Myocyte (in vitro differentiated cells): ENCODE measurements at places on chromosomes 1 and 21. TPM values are rescaled to one million over a fixed set of nuclear protein-coding genes. Genes with fewer than 3 reads are reported as not detected.

- DNase-seq, result no peak
Observed at GRCh38 chr1:168829876-168830275, 100.9 kb upstream of the DPT start.

DNA sequence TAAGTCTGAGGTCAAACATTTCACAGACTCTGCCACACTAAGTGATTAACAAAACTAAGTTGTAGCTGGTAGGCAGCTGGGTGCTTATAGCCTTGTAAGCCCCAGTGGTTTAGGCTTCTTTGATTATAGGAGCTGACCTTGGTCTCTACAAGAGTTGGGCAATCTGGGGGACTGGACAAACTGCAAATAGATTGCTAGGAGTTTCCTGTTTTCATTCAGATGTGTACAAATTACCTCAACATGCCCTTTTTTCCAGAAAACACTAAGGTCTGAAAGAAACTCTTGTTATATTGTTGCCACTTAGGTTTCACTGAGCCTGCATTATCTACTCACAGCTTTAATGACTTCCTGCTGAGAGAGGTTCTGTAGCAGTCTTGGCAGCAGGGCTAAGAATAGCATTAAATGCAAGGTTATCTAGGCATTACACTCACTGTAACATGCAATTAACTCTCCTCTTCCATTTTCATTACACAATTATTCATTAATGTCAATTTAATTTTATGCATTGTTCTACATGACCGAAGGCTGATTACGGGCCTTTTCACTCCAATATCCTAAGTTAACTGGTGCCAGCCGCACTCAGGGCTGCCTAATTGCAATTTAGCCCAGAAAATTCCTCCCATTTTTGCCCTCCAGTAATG is 314.0 kb downstream of the LMO4 start:
- DNase-seq, result no peak

- DNase-seq, result no peak
Observed at GRCh38 chr1:99369154-99369553, 104.9 kb downstream of the PLPPR4 start.

DNA sequence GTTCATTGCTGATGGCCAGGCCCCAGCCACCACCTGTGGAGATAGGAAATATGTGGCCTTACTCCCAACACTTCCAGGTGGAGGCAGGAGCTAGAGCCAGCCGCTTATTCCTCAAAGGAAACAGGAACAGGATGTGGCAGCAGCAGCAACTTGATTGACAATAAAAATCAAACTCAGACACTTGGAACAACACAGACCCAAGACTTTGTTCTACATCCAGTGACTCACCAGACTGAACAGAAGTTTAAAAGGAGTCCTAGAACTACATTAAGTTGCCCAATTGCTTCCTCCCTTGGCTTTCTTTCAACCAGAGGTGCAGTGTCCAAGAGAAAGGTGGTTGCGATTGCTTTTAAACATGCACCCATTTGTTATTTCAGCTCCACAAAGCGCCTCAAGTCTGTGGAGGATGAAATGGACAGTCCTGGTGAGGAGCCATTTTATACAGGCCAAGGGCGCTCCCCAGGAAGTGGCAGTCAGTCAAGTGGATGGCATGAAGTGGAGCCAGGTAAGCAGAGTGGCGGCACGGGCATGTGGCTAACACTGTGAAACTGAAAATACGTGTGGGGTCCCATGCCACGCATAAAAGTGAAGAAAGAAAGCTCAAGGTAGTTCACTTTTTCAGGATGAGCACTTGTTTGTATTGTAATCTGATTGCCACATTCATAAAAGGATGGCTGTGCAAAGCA is 276.6 kb downstream of the NFIA start:
- DNase-seq, result no peak

- no peak for DNase-seq
Observed at GRCh38 chr1:76607717-76608116, 259.6 kb upstream of the ST6GALNAC5 start.

- DNase-seq, result no peak
Observed at GRCh38 chr1:212475151-212475550, 42.4 kb downstream of the NENF start.

GRCh38 chr1:168121401-168122011 is 15.2 kb downstream of the GPR161 start:
- peak; percentile 80 for DNase-seq

- peak; percentile 59 for DNase-seq
Observed at GRCh38 chr1:162213281-162213912, 143.9 kb downstream of the NOS1AP start.

GRCh38 chr1:147643974-147644373 is 26.4 kb downstream of the ACP6 start:
- no peak for DNase-seq

DNA sequence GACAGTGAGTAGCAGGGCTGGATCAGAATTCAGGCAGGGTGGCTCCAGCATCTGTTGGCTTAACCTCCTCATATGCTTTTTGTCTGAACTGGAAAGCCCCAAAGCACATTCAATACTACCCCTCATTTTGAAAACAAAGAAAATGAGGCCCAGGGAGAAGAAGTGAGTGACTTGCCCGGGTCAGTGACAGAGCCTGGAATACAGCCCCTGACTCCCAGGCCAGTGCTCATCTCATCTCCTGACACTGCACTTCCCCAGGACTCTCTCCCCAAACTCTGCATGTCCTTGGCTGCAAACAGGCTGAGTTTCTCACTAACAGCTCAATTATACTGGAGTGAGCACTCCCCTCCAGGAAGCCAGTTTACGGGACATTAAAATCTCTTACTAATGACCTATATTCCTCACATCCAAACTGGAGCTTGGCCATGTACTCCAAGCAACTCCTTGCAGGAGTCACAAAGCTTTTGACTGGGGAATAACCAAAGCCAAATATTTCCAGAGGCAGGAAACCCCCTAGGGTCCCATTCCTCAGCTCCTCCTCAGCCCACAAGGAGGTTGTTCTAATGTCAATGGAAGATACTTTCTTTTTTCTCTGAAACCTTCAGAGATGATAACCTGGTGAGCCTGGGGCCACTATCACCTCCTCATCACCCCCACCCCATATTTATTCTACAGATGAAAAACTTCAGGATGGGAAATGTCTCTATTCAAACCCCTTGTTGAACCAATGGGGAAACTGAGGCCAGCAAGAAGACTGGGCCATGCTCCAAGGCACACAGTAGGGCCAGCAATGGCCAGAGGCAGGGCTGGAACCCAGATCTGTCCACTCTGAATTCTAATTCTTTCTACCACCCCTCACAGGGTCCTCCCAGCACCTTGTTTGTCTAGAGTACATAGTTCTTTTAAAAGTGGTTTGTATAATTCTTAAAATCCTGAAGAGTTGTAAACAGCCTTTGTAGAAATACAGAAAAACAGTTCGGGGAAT is 127.0 kb downstream of the PLPP3 start:
- DNase-seq, result no peak

DNA sequence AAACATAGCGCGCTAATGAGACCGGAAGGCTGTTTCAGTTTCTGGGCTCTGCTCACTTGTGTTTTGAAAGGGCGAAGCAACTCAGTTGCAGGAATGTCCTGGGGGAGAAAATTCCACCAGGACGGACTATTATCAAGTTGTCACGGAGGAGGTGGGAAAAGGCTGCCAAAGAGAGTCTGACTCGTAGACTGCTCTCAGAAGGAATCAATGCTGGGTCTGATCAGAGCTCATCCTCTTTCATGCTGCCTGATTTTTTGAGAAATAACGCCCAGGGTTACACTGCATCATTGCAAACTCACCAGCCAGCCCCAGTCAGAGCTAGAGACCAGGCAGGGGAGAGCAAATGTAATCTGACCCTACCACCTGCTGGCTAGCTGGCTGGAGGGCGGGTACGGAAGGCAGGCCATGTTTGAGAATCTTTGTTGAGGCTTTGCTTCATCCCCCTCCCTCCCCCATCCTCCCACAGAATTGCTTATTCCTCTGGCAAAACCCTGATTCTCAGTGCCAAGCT is 36.4 kb upstream of the BCL9 start:
- DNase-seq, result peak; percentile 63

DNA sequence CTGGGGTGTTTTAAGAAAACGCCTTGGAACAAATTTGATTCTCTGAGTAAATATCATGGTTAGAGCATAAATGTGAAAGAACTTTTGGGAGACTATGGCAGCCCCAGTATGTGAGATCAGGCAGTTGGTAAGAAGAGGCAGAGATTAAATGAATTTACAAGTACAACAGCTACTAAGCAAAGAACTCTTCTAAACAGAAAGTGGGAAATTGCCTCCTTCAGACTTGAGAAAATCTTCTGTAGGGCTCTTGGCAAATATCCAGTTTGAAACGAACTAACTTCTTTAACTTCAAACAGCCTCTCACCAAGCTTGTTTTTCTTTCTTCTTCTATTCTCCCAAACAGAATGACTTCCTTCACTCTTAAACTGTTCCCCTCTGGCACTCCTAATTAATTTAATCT is 337.7 kb downstream of the SIPA1L2 start:
- no peak for DNase-seq

GRCh38 chr21:38821959-38822682 is 16.4 kb downstream of the ETS2 start:
- no peak for DNase-seq

The RGS16 gene
- 5.1 and 12.1 TPM in 2 replicates for total RNA-seq

The NFASC gene
- 0.80 and 1.1 TPM in 2 replicates for total RNA-seq

The SLFNL1 gene
- total RNA-seq, result 0.05 and 0.27 TPM in 2 replicates

The S1PR1 gene
- total RNA-seq, result 2.5 and 2.9 TPM in 2 replicates

The ALPL gene
- total RNA-seq, result 14.9 and 15.1 TPM in 2 replicates

The PALMD gene
- 106 and 140 TPM in 2 replicates for total RNA-seq
